Fibroblast of villous mesenchyme (primary cell): ENCODE measurements at places on chromosomes 13 and 19. TPM values are rescaled to one million over a fixed set of nuclear protein-coding genes. Genes with fewer than 3 reads are reported as not detected.

FCAR gene
- total RNA-seq: not detected in 2 replicates

SIGLEC8 gene
- total RNA-seq: not detected in 2 replicates

SMIM44 gene
- total RNA-seq: not detected in 2 replicates

- DNase-seq: no peak
These were observed 14.4 kb upstream of the SYCN start for GRCh38 chr19:39218230-39219007.
